PC-9 (cell line): ENCODE measurements at places on chromosomes 5 and 9.

- DNase-seq = no peak
Measured at GRCh38 chr5:54022223-54022622, 288.1 kb downstream of the ARL15 start.

GRCh38 chr5:318341-318897 lies 3.1 kb upstream of the AHRR start:
- DNase-seq = peak; percentile 56

DNA sequence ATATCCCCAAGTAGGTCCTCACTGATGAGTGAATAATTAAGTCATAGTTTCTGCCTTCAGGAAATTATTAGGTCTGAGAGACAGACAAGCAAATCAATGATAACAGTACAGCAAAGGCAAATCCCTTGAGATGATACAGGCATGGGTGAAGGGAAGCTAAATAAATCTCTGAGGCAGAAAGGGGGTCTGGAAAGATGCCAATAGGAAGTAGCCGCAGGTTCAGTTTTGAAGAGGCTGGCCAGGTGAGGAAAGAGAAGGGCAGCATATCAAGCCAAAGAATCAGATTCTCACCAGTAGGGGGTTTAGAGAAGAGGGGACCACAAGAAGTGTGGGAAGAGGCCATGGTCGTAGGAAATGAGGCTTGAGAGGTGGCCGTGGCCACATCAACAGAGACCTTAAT lies 85.8 kb downstream of the KIAA1958 start:
- DNase-seq = no peak

- no peak for DNase-seq
Measured at GRCh38 chr9:101427957-101428655, 7.5 kb downstream of the ALDOB start.

DNA sequence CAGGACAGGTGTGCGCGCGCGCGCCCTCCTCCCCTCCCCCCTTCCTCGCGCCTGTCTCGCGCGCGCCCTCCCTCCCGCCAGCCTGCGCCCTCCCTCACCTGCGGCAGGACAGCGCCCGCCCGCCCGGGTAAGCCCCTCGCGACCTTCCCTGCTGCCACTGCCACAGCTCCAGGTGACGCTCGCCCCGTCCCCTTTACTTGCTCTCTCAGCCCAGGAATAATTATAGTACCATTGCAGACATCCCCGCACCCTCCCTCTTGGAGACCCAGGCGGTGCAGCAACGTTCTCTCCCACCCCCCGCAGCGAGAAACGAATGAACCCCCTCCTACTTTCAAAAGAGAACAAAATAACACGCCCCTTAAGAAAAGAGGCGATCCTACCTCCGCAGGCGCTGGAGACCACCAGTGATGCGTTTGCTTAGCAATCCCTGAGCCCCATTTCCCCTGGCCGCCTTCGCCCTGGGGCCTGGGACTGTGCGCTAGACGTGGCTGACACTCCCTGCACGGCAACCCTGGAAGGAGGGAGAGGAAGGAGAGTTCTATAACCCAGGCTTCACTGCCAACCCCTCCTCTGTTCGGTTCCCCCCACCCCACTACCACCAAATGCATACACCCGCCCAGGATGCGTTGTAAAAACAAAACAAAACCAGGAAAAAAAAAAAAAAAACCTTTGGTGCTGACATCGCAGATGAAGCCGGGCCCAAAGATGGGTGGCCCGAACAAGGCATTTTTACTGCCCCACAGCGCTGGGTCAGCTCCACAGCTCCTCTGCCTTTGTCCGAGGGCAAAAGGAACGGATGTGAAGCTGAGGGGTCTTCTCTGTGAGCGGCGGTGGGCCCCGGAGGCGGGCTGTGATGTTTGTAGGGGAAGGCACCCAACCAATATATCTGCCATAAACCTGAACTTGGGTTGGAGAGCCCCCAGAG lies 5.6 kb upstream of the PURA start:
- DNase-seq = no peak

DNA sequence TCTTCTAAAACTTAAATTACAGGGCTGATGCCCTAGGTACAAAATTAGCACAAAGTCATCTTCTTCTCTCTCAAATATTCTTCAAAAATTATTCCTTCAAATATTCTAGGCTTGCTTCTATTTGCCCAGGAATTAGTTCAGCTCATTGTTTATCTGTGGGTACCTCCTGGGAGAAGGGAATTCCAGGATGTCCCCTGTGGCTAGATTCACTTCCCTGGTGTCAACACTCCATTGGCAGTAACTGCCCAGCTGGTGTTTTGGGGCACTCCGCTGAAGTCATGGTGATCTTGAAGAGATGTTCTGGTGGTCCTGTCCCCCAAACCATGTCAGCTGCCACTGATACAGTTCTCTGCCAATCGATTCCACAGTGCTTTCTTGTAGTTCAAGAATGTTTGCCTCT lies 26.2 kb upstream of the TGFBR1 start:
- no peak for DNase-seq

GRCh38 chr9:87722393-87723088 lies 3.4 kb upstream of the CTSL start:
- DNase-seq = no peak

DNA sequence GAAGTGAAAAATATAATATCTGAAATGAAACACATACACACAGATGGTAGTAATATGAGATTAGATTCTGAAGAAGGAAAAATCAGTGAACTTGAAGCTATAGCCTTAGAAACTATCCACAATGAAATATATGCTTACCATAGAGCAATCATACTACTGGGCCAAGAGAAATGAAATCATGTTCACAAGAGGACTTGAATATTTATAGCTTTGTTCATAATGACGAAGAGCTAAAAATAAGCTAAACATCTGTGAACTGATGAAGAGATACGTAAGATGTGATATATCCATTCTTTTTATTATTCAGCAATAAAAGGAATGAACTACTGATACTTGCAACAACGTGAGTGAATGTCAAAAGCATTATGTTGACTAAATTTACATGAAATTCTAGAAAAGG lies 92.6 kb upstream of the ALDH1B1 start:
- no peak for DNase-seq

- no peak for DNase-seq
Measured at GRCh38 chr9:114754581-114754980, 51.3 kb downstream of the TNFSF15 start.

GRCh38 chr5:95843733-95844223 lies 21.3 kb upstream of the GLRX start:
- peak; percentile 68 for DNase-seq

- no peak for DNase-seq
Measured at GRCh38 chr5:154372661-154373060, 73.1 kb upstream of the SAP30L start.

DNA sequence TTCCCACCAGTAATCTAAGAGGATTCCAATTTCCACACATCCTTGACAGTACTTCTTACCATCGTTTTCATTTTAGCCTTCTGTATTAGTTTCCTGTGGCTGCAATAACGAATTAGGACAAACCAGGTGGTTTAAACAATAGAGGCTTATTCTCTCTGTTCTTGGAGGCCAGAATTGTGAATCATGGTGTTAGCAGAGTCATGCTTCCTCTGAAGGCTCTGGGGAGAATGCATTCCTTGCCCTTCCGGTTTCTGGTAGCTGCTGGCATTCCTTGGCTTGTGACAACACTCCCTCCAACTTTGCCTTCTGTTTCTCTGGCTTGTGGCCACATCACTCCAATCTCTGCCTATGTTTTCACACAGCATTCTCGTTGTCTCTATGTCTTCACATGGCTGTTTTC lies 23.5 kb downstream of the RIGI start:
- no peak for DNase-seq

- no peak for DNase-seq
Measured at GRCh38 chr5:142794537-142794936, 24.4 kb downstream of the ARHGAP26 start.

GRCh38 chr9:93675336-93676150 lies 99.2 kb downstream of the PHF2 start:
- DNase-seq = no peak

GRCh38 chr9:133958756-133959155 lies 33.4 kb downstream of the VAV2 start:
- DNase-seq = peak; percentile 31

DNA sequence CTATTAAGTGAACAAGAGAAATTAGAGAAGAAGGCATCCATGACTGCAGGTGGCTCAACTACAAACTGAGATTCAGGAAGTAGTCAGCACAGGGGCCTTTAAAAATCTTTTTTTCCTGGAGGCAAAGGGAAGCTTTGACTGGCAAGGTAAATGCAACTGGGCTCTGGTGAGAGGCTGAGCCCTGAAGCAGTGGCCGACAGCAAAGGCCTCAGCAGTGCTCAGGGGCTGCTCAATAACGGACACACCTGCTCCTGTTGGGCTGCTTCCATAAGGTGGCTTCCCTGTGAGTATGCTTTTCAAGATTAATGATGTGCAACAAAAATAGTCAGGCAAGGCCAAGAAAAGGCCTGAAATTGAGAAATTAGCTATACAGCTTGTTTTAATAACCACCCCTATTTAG lies 134.2 kb upstream of the RGMB start:
- no peak for DNase-seq

DNA sequence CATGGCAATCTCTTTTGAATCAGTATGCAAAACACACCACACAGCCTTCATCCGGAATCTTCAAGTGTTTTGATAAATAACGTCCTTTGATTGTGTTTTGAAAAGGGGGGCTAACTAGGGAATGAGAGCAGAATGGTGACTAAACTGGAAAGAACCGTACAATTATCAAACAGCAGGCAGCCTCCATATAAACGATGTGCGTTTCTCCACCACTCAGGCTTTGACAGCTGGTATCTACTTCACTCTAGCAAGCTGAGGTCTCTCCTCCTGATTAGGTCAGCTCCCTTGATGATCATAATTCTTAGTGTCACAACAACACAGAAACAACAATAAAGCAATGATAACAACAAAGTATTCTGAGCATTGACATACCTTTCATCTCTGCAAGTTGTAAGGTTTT lies 465.9 kb downstream of the TUSC1 start:
- no peak for DNase-seq

DNA sequence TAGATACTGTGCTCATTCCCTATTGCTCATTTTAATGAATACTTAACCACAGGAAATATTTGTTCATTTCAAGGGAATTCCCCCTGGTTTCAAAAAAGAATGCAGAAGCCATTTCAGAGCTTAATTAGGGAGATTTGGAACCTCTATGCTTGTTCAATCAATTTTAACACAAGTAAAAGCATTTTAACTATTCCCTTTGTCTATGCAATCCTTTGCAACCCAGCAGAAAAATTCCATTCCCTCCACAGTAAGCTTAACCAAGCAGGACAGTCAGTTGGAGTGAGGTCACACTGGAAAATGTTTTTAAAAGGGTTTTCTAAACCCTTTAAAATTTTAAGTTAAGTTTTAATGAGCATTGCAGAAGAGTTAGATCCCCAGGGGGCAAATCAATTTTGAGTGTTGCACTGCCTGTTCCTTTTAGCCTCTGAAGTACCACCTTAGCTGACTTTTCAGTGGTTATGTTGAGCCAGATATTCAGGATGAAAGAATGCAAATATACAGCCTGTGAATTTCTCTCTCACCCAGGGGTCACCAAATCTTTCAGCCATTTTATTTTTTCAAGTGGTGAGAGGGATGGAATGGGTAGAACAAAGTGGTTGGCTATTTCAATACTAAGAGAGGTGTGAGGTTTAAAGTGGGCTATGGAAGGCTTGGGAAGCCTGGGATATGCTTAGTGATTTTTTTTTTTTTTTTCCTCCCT lies 356.2 kb upstream of the NUDT12 start:
- DNase-seq = no peak

DNA sequence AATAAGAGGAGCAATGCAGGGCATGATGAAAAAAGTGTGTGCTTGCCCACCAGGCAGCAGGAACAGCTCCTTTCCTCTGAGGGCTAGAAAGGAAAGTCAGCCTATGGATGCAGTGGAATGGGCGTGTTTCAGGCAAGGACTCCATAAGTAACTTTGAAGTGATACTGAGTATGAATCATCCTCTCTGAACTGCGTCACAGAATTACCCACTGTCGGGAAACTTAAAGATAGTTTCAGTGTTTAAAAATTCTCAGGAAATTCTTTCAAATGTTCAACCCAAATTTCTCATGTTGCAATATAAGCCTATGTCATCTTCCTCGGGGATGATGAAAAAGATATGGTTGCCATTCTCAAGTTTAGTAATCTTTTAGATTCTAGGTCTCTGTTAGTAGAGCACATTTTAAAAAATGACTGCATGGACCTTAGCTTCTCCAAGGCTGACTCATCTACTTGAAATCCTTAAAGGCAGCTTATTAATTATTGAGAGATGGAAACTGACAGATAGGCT lies 27.7 kb downstream of the PTCD2 start:
- DNase-seq = peak; percentile 62

DNA sequence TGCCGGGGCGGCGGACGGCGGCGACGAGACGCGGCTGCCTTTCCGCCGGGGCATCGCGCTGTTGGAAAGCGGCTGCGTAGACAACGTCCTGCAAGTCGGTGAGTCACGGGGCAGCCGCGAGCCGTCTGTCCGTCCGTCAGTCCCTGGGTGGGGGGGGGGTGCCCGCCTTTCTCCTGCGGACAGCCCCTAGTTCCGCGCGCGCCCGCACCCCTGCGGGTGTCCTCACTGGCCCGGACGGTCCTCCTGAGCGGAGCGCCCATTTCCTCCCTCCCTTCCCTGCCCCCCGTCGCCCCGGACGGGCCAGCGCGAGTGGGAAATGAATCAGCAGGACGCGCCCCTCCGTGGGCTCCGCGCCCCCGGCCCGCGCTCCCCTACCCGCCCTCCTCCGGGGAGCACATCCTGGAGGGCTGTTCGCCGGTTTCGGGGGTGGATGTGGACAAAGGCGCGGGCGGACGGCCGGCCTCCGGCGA lies 828 bp downstream of the ZSWIM6 start:
- DNase-seq = peak; percentile 25

DNA sequence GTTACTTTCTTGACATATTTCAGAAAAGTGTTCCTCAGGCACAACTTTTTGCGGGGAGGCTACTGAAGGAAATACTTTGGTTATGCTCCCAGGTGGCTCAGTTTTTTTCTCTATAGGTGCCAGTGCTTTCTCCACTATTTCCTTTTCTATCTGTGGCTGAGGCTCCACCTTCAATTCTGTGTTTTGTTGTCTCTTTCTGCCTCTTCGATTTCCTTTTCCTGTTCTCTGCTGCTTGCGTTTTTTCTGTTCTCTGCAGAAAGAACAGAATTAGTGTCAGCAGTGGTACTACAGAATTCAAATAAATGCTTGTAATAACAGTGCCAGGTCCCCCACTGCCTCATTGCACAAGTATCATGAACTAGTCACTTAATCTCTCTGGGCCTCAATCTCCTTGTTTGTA lies 7.0 kb downstream of the HEMGN start:
- DNase-seq = no peak

GRCh38 chr9:83106772-83107171 lies 43.8 kb upstream of the RASEF start:
- no peak for DNase-seq

- DNase-seq = no peak
Measured at GRCh38 chr9:2749485-2749884, 32.2 kb downstream of the KCNV2 start.

GRCh38 chr5:169762338-169763095 lies 125.4 kb downstream of the DOCK2 start:
- DNase-seq = no peak

- no peak for DNase-seq
Measured at GRCh38 chr9:83521011-83521410, 17.2 kb downstream of the FRMD3 start.

GRCh38 chr9:91177661-91178280 lies 183.9 kb downstream of the AUH start:
- DNase-seq = no peak
